ENCODE measurements at places on chromosomes 12 and 14.
A peak's percentile ranks its signal among the peaks of the same experiment; 100 is the strongest.

DNA sequence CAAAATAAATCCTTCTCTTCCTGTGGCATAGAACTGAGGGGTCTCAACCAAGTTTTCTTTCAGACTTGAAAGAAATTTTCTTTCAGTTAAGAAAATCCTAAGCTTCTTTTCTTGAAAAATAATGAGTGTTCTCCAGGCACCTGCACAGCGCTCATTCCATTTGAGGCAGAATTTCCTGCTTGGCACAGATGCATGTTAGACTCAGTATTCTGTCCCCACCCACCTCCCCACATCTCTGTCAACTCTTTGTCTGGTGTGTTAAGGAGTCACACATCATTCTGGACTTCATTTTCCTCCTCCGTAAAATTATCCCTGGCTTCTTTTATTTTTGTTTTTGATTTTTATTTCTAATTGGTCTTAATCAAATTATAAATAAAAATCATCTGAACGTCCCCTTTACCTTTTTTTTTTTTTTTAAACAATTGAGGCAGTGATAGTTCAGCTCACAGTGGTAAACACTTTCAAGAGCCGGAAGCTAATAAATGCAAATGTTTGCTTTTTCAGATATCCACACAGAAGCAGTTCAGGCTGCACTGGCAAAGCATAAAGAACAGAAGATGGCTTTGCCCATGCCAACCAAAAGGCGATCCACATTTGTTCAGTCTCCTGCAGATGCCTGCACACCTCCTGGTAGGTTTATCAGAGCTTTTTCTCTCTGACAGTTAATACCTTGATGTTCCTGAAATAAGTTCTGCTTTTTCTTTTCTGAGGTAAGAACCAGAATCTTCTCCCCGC, 104.0 kb upstream of the ATF1 start:
- DNase-seq = no peak

DNA sequence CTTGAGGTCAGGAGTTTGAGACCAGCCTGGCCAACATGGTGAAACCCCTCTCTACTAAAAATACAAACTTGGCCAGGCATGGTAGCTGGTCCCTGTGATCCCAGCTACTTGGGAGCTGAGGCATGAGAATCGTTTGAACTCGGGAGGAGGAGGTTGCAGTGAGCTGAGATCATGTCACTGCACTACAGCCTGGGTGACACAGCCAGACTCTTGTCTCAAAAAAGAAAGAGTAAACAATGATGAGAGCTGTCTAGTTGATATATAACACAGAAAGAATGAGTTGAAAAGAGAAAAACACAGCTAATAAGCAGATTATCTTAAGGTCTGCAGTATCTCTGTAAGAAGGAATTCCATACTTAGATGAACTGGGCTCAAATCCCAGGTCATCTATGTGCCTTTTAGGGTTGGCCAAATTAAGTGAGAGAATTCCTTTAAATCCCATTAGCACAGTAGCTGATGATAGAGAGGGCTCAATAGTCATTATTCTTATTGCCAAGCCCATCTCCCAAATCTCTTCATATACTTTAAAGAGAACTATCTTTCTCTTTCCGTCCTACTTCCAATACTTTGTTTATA, 31.1 kb upstream of the STRAP start:
- no peak for DNase-seq

- no peak for DNase-seq
These were observed 159.0 kb downstream of the KICS2 start for GRCh38 chr12:64063121-64063520.

DNA sequence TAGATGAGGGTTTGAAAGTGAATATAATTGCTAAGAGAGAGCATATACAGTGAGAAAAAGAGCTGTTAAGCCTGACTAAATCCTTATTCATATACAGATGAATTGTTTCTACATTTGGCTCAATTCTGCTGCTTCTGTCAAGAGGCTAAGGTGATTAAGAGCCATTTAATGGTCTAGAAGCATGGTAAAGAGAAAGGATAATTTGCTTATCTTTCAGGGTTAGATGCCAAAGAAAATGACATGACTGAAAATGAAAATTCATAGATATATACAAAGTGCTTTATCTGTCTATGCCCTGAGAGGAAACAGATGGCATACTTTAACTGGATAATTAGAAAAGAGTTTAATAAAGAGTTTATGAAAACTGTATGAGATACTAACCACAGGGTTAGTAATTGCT, 834.9 kb downstream of the SLC6A15 start:
- DNase-seq = no peak

DNA sequence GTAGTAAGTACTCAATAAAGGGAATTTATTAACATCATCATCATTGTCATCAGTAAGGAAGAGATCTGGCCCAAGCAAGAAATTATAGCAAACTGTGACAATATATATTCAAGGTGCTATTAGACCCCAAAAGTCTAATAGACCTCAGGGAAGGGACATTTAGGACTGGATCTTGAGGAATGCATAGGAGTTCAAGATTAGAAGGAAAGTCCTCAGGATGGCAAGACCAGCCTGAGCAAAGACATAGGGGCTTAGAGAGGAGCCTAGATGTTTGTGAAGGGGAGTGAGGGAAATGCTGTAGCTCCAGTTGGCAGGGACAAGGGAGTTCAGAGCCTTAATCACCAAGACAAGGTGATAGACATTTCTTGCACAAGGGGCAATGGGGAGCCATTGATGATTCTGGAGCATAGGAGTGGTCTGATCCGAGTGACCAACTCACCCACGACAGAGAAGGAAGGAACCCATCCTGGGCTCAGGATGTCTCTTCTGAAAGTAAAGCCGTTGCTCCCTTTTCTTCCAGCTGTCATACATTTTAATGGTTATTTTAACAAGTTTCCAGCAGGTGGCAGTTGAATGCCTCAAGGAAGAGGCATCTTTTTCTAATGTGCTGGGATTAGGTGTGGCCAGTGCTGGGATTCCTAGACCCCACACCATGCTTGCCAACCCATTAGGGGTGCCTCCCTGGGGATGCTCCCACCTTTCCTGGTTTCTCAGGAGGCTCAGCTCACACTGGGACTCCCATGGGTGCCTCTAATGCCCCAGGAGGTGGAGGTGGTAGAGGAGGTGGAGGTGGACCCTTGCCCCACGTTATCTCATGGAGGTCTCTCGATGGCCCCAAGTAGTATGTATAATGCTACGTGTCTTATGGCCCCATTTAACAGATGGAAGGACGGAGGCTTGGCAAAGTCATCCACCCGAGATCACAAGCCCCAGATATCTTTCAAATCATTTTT, 37.8 kb downstream of the PHETA1 start:
- peak; percentile 24 for DNase-seq

- DNase-seq = no peak
These were observed 462.5 kb downstream of the NAV3 start for GRCh38 chr12:78293059-78293686.

DNA sequence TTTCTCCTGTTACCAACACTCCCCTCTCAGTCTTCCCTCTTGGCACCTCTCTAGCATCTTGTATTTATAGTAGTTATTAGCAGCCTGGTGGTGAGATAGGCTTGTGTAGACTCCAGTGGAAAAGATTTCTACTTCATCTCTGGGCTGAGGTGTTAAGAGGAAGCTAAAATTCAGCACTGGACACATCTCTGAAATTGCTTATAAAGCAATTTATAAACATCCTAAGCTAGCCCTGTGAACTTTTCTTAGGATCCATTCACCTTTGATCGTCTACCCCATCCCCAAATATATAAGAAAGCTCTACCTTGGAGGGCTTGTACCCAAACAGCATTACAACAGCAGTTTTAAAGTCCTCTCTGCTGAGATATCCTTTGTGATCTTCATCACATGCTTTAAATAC, 928 bp downstream of the EFCAB11 start:
- DNase-seq = no peak

- DNase-seq = no peak
These were observed 31.5 kb downstream of the HSP90AA1 start for GRCh38 chr14:102055181-102055901.

GRCh38 chr12:7712841-7713442, 1.7 kb downstream of the DPPA3 start:
- no peak for DNase-seq

DNA sequence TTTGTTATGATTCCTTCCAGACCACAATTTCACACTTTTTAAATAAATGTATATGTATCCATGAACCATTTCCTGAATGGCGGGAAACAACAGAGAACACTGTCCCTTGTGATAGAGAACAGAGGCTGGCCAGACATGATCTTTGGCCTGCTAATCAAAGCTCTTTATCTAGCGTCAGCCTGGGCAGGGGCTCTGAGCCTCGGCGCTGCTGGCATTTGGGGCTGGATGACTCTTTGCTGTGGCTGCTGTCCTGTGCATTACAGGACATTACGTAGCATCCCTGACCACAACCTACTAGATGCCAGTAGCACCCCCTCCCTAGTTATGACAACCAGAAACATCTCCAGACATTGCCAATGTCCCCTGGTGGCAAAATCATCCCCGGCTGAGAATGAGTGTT, 77.7 kb downstream of the DNAH10 start:
- no peak for DNase-seq

GRCh38 chr12:2136901-2137300, 84.1 kb downstream of the CACNA1C start:
- no peak for DNase-seq

- DNase-seq = no peak
These were observed 106.7 kb downstream of the PPM1A start for GRCh38 chr14:60355768-60356167.

GRCh38 chr12:128664501-128664900, 159.3 kb downstream of the SLC15A4 start:
- DNase-seq = no peak

DNA sequence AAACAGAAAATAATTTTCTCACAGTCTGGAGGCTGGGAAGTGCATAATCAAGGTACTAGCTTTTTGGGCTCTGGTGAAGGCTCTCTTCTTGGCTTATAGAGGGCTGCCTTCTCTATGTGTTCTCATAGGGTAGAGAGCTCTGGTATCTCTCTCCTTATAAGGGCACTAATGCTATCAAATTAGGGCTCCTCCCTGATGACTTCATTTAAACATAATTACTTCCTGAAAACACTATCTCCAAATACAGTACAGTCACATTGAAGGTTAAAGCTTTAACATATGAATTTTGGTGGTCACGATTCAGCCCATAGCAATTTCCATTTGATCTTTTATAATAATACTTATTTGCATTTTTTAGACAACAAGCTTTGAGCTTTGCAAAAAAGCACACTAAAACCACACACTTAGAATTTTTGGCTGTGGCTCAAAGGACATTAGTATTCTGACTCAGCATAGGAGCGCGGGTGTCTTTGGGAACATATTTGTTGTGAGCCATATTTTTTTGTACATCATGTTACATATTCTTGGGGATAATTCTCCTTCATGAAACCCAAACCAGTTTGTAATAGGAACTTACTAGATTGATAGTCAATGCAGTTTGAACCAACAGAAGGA, 808.1 kb upstream of the FBXO33 start:
- no peak for DNase-seq

DNA sequence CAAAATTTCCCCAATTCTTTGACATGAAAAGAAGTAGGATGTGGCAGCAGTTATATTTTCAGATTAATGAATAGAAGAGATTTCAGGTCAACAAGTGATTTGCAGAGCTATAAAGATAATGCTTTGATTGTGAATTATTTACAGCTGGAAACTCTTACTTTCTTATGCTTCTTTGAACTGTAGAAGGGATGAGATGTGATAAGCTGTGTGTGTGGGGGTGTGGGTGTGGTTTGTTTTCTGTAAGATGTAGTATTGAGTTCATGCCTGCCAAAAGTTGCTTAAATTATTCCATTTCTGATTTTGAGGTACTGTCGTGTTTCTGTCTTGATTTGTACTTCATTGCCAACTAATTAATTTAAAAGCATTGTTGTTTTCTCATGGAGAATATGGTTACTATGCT, 22.7 kb downstream of the AEBP2 start:
- no peak for DNase-seq

GRCh38 chr14:50550294-50550693, 9.7 kb upstream of the ATL1 start:
- DNase-seq = no peak

DNA sequence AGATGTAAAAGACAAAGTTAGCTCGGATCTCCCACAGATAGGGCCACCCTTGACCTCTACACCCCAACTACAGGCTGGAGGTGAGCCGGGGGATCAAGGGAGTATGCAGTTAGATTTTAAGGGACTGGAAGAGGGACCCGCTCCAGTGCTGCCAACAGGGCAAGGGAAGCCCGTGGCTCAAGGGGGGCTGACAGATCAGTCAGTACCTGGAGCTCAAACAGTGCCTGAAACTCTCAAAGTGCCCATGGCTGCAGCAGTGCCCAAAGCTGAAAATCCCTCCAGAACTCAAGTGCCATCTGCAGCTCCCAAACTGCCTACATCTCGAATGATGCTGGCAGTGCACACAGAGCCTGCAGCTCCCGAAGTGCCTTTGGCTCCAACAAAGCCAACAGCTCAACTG, 10.4 kb downstream of the NYNRIN start:
- no peak for DNase-seq

GRCh38 chr12:21248679-21249078, 86.0 kb downstream of the SLCO1A2 start:
- DNase-seq = no peak

DNA sequence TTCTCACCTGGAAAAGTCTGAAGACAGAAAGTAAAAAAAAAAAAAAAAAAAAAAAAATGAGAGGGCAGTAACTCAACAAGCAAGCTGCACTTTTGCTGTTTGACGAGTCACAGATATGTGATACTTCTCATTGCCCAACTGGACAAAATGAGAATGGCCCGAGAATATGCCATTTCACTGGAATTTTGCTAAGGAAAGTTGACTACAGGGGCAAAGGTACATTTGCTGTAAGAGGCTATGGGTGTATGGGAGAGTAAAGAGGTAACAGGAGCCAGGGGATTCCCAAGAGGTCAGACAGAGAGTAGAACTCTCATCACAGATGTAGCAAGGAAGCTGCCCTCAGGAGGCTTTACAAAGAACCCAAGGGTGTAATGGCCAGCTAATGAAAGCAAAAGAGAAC, 22.9 kb downstream of the KIF21A start:
- no peak for DNase-seq

DNA sequence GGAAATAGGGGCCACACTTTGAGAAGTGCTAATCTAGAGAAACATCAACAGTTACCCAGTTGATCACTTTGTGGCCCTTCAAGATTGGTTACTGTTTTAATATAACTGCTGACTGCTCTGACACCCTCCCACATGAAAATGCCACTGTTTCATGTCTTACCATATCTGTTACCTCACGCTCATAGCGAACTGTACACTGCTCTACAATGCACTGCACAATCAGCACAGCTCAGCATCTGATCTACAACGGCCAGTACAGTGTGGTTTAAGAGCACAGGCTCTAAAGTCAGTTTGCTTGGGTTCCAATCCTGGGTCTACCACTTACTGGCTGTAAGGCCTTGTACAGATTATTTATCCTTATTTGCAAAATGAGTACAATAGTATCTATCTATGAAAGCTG, 39.1 kb downstream of the SPPL3 start:
- DNase-seq = no peak

DNA sequence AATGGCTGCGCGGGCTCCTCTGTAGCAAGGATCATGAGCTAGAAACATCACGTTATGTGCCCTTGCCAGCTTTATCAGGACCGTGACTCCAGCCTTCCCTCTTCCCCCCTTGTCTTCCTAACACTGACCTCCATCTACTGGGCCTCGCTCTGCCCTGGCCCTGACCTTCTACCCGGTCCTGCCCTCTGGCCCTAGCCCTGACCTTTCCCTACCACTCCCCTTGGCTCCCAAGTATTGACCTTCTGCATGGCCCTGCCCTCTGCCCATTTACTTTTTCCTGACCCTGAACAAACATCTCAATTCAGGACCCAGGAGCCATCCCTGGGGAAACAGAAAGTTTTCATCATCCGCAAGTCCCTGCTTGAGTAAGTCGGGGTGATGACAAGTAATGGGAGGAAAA, 2.0 kb downstream of the SOAT2 start:
- no peak for DNase-seq

- DNase-seq = no peak
These were observed 91.1 kb upstream of the FUT8 start for GRCh38 chr14:65321370-65321875.
